ENCODE measurements at places on chromosomes 3 and 15. TPM values are rescaled to one million over a fixed set of nuclear protein-coding genes. Genes with fewer than 3 reads are reported as not detected.

DNA sequence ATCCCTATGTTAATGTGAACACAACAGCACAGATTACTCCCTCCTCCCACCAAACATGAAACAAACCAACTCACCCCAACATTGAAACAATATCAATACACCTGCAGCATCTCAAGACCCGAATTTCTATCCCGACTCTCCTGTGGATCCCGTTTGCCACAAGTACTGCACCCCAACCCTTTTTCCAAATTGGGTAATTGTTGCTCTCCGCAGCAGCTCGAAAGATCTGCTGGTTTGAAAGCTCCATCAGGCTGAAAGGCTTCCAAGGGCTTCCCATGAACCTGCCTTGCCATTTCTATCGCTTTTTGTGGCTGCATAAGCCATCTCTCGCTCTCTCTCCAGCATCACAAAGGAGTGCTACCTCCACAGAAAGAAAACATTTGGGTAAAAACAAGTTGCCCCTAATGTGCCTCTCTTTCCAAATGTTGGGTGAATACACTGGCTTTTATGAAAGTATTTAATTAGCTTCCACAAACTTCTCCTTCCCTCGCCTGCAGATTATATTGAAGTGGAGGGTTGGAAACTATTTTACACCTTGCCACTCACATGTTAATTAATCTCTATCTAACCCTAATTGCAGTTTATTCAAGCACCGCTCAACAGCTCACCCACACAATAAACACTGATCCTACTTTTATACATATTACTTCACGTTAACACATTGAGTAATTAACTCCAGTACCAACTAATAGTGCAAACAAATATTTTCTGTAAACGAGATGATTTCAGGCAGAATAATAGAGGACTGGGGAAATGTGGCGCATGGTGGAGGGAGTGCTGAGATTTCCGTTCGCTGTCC is 2.5 kb upstream of the FEZF2 start:
- no peaks in the 10 kb centered on the region for H3K27me3 ChIP-seq
- DNase-seq: no peak
- H3K27ac ChIP-seq: no peak overlapping the region
- no peaks in the 10 kb centered on the region for H3K36me3 ChIP-seq
- H3K4me1 ChIP-seq: peaks cover 11% of the 10 kb centered on the region

- peak overlapping the region; percentile 89 for H3K27ac ChIP-seq
- no peaks in the 10 kb centered on the region for H3K4me1 ChIP-seq
- H3K36me3 ChIP-seq: no peaks in the 10 kb centered on the region
- DNase-seq: peak; percentile 75
- no peaks in the 10 kb centered on the region for H3K27me3 ChIP-seq
Observed at GRCh38 chr15:68543165-68544008, 35.4 kb upstream of the CORO2B start.

Gene KLHL40
- total RNA-seq: not detected

DNA sequence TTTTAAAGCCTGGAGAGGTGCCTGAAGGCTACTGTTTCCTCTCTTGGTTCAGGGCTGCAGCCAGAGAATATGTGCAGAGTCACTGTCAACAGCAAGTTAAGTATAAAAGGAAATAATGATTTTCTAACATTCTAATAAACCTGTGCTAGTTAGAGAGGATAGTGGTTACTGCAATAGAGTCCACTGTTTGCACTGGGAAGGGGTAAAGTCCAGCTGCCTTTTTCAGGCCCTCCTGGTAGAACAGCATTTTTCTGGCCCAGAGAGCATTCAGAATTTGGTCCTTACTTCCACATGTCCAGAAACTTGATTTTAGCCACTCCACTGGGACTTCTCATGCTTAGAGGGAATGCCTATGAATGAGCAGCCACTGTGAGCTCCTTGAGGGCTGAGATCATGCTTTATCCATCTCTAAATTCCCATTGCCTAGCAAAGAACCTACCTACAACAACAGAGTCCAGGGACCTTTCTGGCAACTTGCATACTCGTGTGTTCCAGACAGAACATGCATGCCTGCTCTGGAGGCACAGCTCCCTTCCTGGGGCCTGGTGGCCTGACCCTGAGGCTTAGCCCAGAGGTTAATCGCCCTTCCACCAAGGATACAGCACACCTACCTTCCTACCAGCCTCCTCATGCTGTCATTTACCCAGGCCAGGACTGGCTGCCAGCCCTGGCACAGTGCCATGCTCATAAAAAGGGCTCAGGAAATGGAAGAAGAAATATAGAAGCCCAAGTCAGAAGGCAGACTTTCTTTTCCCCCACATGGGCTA is 50.3 kb upstream of the ATP13A3 start:
- peak; percentile 19 for DNase-seq
- H3K27me3 ChIP-seq: no peaks in the 10 kb centered on the region
- no peaks in the 10 kb centered on the region for H3K36me3 ChIP-seq
- H3K4me1 ChIP-seq: no peaks in the 10 kb centered on the region

Gene FBXO40
- total RNA-seq: 0.21 TPM
